ENCODE measurements at places on chromosomes 4 and X. TPM values are rescaled to one million over a fixed set of nuclear protein-coding genes. Genes with fewer than 3 reads are reported as not detected.

- no peak for DNase-seq
Measured at GRCh38 chrX:11296051-11296450, 2.8 kb downstream of the AMELX start.

Gene HS6ST2
- not detected for total RNA-seq

Gene ARHGEF38
- total RNA-seq: not detected

- no peak for DNase-seq
Measured at GRCh38 chr4:184375027-184375426, 99.3 kb downstream of the IRF2 start.

DNA sequence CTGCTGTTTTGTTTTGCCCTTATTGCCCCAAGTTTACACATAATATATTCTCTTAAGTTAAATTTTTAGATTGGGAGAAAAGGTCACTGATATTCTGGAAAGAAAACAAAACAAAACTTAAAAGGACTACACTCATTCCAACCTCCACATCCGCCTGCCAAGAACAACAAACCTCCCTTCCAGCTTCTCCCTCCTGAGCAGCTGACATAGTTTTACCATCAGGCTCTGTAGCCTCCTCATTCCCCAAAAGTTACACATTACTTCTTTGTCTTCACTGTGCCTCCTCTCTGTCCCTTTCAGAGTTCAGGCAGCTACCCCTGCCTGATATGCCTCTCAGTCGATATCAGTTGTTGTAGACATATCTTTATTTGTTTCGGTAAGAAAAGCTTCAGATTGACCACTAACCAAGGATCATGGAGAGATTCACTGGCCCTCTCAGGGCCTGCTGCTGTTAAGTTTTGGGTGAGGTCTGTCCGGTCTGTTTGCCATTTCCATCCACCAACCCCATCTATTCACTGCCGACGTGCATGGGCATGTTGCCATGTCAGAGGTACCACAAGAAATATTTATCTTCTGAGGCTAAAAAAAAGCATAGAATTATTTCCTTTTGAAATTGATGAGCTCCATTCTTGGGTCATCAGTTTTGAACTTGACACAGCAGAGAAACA, 164.1 kb downstream of the GASK1B start:
- DNase-seq: peak; percentile 30
